PC-3 (cell line): ENCODE measurements at places on chromosomes 5 and 9.

DNA sequence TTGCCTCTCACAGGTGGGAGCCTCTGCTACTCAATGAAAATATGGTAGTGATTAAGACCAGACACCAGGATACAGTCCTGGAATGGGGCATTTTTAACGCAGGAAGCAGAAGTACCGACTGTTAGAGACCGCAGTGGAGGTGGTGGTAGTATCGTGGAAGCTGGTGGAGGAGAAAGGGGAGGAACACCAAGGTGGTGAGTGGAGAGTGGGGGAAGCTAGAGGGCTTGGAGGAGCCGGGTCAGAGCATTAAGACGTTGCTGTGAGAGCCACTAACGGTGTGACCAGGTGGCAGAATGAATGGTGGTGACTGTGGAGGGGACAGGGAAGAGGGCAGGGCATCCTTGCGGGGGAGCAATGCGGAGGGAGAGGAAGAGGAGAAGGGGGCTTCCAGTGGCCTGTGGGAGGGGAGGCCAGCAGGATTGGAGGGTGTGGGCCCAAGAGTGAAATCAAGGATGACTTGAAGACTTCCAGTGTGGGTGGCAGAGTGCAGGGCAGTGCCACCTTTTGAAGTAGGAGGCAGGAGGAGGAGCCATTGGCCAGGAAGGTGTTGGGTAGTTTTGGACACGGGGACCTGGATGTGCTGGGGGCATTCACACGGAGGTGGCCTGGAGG lies 1.6 kb upstream of the UBAC1 start:
- no peaks in the 10 kb centered on the region for H3K36me3 ChIP-seq
- no peaks in the 10 kb centered on the region for H3K27me3 ChIP-seq
- DNase-seq, result no peak
- no peak overlapping the region for H3K27ac ChIP-seq
- no peak overlapping the region for H3K4me3 ChIP-seq

DNA sequence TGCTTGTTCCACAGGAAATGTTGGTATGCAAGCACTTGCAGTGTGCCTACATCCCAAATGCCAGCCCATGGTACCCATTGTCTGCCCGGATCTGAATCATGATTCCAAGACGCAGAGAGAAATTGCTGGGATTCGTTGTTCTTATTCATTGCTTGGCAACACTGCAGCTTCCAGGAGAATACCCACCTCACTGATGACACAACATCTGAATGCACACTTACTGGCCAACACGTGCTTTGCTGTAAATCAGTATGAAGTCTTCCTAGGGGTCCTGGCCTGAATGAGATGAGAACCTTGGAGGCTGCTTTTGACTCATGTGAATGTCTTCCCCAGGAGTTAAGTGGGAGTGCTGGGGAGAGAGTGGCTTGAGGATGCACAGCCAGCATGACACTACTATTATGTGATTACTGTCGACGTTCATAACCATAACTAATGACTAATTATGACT lies 11.6 kb downstream of the SRD5A1 start:
- DNase-seq, result no peak
- no peaks in the 10 kb centered on the region for H3K27me3 ChIP-seq
- no peak overlapping the region for H3K4me3 ChIP-seq
- H3K27ac ChIP-seq, result no peak overlapping the region
- H3K4me1 ChIP-seq, result no peaks in the 10 kb centered on the region
- H3K36me3 ChIP-seq, result peaks cover 10% of the 10 kb centered on the region; the same call in 1 of the 2 replicates

- no peak overlapping the region for H3K27ac ChIP-seq
- no peaks in the 10 kb centered on the region for H3K4me1 ChIP-seq
- H3K4me3 ChIP-seq, result no peak overlapping the region
- H3K36me3 ChIP-seq, result no peaks in the 10 kb centered on the region
- DNase-seq, result no peak
Observed at GRCh38 chr9:72864327-72864726, 88.5 kb downstream of the ALDH1A1 start.

DNA sequence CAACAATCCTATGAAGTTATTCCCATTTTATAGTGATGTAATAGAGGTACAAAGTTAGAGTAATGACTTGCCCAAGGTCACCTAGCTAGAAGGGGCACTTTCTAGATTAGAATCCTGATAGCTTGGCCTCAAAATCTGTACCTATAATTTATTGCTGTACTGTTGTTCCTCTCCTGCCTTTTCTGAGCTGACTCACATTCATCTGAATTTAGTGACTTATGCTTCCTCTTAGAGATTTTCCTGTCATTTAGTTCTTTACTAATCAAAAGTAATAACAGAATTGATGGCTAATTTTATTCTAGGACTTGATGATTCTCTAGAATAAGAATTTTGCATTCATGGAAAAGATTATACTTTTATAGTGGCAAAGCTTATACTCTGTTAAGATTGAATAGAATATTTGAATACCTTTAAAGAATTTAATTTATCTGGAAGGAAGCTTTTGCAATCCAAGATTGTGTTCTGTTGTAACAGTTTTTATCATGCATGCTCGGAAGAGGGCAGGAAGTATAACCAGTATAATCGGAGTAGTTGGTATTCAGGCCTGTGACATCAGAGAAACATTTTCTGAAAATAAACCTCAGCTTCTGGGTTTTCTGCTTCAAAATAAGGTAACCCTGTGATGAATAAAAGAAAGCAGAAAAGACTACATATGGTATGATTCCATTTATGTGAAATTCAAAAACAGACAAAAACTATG lies 21.3 kb downstream of the CYSTM1 start:
- no peak overlapping the region for H3K27ac ChIP-seq
- H3K27me3 ChIP-seq, result no peaks in the 10 kb centered on the region
- peaks cover 4% of the 10 kb centered on the region; the same call in 1 of the 2 replicates for H3K36me3 ChIP-seq
- H3K4me1 ChIP-seq, result no peaks in the 10 kb centered on the region
- DNase-seq, result no peak
- no peak overlapping the region for H3K4me3 ChIP-seq

- no peak overlapping the region for H3K4me3 ChIP-seq
- H3K27ac ChIP-seq, result no peak overlapping the region
- no peak for DNase-seq
- H3K36me3 ChIP-seq, result no peaks in the 10 kb centered on the region
- H3K4me1 ChIP-seq, result peaks cover 27% of the 10 kb centered on the region
- no peaks in the 10 kb centered on the region for H3K27me3 ChIP-seq
Observed at GRCh38 chr5:57834829-57835608, 352.4 kb upstream of the ACTBL2 start.

- DNase-seq, result no peak
- no peaks in the 10 kb centered on the region for H3K27me3 ChIP-seq
- H3K36me3 ChIP-seq, result no peaks in the 10 kb centered on the region
- H3K4me1 ChIP-seq, result no peaks in the 10 kb centered on the region
- H3K4me3 ChIP-seq, result no peak overlapping the region
Observed at GRCh38 chr9:100999906-101000544, 28.5 kb upstream of the PLPPR1 start.

- no peaks in the 10 kb centered on the region for H3K27me3 ChIP-seq
- no peaks in the 10 kb centered on the region for H3K36me3 ChIP-seq
- DNase-seq, result no peak
- no peak overlapping the region for H3K4me3 ChIP-seq
- no peak overlapping the region for H3K27ac ChIP-seq
Observed at GRCh38 chr9:105697871-105698270, 3.5 kb downstream of the TMEM38B start.

GRCh38 chr5:2879701-2880100 lies 128.2 kb upstream of the IRX2 start:
- DNase-seq, result no peak
- no peak overlapping the region for H3K27ac ChIP-seq
- no peak overlapping the region for H3K4me3 ChIP-seq
- no peaks in the 10 kb centered on the region for H3K36me3 ChIP-seq
- 0 out of 2 replicates have a peak, but pooled peaks cover 6% of the 10 kb centered on the region for H3K27me3 ChIP-seq

- peaks cover 9% of the 10 kb centered on the region; the same call in 1 of the 2 replicates for H3K4me1 ChIP-seq
- no peak overlapping the region for H3K27ac ChIP-seq
- H3K4me3 ChIP-seq, result no peak overlapping the region
- H3K36me3 ChIP-seq, result no peaks in the 10 kb centered on the region
- no peaks in the 10 kb centered on the region for H3K27me3 ChIP-seq
Observed at GRCh38 chr9:4796530-4796929, 3.8 kb downstream of the RCL1 start.

- no peaks in the 10 kb centered on the region for H3K36me3 ChIP-seq
- no peak for DNase-seq
- no peaks in the 10 kb centered on the region for H3K4me1 ChIP-seq
- no peak overlapping the region for H3K27ac ChIP-seq
- H3K4me3 ChIP-seq, result no peak overlapping the region
Observed at GRCh38 chr5:41296066-41296465, 82.7 kb upstream of the C6 start.

GRCh38 chr5:39073767-39074016 lies 507 bp downstream of the RICTOR start:
- peak overlapping the region; percentile 87 for H3K27ac ChIP-seq
- H3K4me3 ChIP-seq, result peak overlapping the region; percentile 94

GRCh38 chr5:66498791-66499207 lies 97.4 kb upstream of the MAST4 start:
- H3K27ac ChIP-seq, result no peak overlapping the region
- DNase-seq, result peak; percentile 10
- H3K4me1 ChIP-seq, result no peaks in the 10 kb centered on the region

DNA sequence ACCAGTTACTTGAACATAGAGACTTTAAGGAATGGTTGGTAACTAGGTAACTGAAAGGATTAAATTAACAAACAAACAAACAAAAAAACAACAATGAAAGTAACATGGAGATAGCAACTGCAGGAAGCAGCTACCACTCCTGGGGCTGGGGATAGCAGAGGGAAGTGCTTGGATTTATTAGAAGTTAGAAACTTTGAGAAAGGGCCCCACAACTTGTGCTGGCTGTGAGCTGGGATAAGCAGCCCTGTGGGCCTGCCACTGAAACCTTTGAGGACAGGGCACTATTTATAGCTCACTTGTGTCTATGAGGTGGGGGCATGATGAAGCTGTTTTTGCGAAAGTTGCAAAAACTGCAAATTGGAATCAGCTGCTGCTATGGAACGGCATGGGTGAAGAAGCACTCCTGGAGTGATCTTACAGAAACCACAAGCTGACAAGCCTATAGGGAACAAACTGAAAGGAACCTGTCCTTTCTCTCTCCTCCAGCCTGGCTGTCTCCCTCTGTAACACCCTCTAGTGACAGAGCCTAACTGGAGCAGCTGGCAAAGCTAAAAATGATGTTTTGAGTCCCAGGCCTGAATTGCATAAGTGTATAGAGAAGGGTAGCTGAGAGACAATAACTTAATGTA lies 91.4 kb upstream of the RANBP6 start:
- no peaks in the 10 kb centered on the region for H3K27me3 ChIP-seq
- DNase-seq, result peak; percentile 60
- H3K27ac ChIP-seq, result peak overlapping the region; percentile 84
- no peaks in the 10 kb centered on the region for H3K36me3 ChIP-seq
- H3K4me3 ChIP-seq, result peak overlapping the region; percentile 30; the same call in 1 of the 2 replicates

- no peak overlapping the region for H3K27ac ChIP-seq
- no peak overlapping the region for H3K4me3 ChIP-seq
- no peaks in the 10 kb centered on the region for H3K27me3 ChIP-seq
- no peak for DNase-seq
Observed at GRCh38 chr5:15594977-15595568, 95.1 kb downstream of the FBXL7 start.

GRCh38 chr5:136193322-136193935 lies 467 bp upstream of the SMIM32 start:
- no peaks in the 10 kb centered on the region; the same call in 1 of the 2 replicates for H3K36me3 ChIP-seq
- no peak for DNase-seq

- no peaks in the 10 kb centered on the region for H3K27me3 ChIP-seq
- DNase-seq, result no peak
- peaks cover 8% of the 10 kb centered on the region for H3K4me1 ChIP-seq
Observed at GRCh38 chr9:88280816-88281382, 107.3 kb upstream of the SPIN1 start.

- peak overlapping the region; percentile 90; the same call in 1 of the 2 replicates for H3K4me3 ChIP-seq
- DNase-seq, result no peak
- no peak overlapping the region for H3K27ac ChIP-seq
- no peaks in the 10 kb centered on the region; the same call in 1 of the 2 replicates for H3K36me3 ChIP-seq
- no peaks in the 10 kb centered on the region for H3K27me3 ChIP-seq
Observed at GRCh38 chr5:72109625-72110024, 2.4 kb downstream of the MAP1B start.

- no peak overlapping the region for H3K27ac ChIP-seq
- no peaks in the 10 kb centered on the region for H3K4me1 ChIP-seq
- H3K36me3 ChIP-seq, result no peaks in the 10 kb centered on the region
Observed at GRCh38 chr9:18743971-18744370, 270.0 kb downstream of the ADAMTSL1 start.

- no peaks in the 10 kb centered on the region for H3K36me3 ChIP-seq
- H3K27me3 ChIP-seq, result no peaks in the 10 kb centered on the region
- no peaks in the 10 kb centered on the region for H3K4me1 ChIP-seq
- no peak for DNase-seq
- no peak overlapping the region for H3K4me3 ChIP-seq
Observed at GRCh38 chr9:94760660-94761059, 34.2 kb downstream of the AOPEP start.

DNA sequence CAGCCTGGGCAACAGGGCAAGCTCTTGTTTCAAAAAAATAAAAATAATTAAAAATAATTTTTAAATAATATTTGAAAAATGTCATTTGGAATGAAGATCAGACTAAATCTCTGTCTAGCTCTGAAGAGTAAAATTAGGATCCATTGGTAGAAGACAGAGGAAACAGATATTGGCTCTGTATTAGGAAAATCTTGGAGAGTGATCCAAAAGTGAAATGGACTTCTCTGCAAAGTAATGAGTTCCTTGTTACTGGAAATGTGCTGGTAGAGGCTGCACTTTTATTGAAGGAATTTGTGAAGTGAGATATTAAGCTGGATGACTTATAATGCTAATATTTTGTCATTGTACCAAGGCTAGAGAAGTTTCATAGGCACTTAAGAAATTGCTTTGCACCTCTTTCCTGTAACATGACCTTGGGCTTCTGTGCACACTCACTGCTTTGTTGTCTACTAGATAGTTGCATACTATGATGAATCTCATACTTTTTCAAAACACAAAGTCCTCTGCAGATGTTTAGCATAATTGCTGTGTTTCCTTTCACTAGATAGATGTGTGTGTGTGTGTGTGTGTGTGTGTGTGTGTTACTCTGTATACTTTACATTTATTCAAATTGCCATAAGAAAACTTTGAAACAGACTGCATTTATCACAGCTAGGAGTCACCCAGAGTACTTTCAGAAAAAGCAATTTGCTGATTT lies 13.1 kb downstream of the THBS4 start:
- no peaks in the 10 kb centered on the region for H3K4me1 ChIP-seq
- no peak for DNase-seq
- no peaks in the 10 kb centered on the region for H3K36me3 ChIP-seq
- no peak overlapping the region for H3K27ac ChIP-seq

GRCh38 chr5:119373449-119373858 lies 17.6 kb downstream of the TNFAIP8 start:
- no peak for DNase-seq
- peaks cover 3% of the 10 kb centered on the region for H3K4me1 ChIP-seq
- no peaks in the 10 kb centered on the region for H3K27me3 ChIP-seq
- no peak overlapping the region for H3K4me3 ChIP-seq
- H3K36me3 ChIP-seq, result no peaks in the 10 kb centered on the region
- no peak overlapping the region for H3K27ac ChIP-seq

- no peaks in the 10 kb centered on the region for H3K4me1 ChIP-seq
- no peaks in the 10 kb centered on the region for H3K27me3 ChIP-seq
- DNase-seq, result no peak
- no peak overlapping the region for H3K27ac ChIP-seq
- no peaks in the 10 kb centered on the region for H3K36me3 ChIP-seq
- H3K4me3 ChIP-seq, result no peak overlapping the region
Observed at GRCh38 chr9:69029535-69029934, 6.0 kb upstream of the FXN start.
